CD8-positive, alpha-beta memory T cell (primary cell): ENCODE measurements at places on chromosomes 1 and 21. TPM values are rescaled to one million over a fixed set of nuclear protein-coding genes. Genes with fewer than 3 reads are reported as not detected.
A peak's percentile ranks its signal among the peaks of the same experiment; 100 is the strongest.

GRCh38 chr1:224058303-224058702, 55.6 kb upstream of the FBXO28 start:
- no peaks in the 10 kb centered on the region for H3K36me3 ChIP-seq
- no peak overlapping the region for H3K4me3 ChIP-seq
- no peaks in the 10 kb centered on the region for H3K27me3 ChIP-seq
- no peak for DNase-seq
- no peak overlapping the region for H3K27ac ChIP-seq

DNA sequence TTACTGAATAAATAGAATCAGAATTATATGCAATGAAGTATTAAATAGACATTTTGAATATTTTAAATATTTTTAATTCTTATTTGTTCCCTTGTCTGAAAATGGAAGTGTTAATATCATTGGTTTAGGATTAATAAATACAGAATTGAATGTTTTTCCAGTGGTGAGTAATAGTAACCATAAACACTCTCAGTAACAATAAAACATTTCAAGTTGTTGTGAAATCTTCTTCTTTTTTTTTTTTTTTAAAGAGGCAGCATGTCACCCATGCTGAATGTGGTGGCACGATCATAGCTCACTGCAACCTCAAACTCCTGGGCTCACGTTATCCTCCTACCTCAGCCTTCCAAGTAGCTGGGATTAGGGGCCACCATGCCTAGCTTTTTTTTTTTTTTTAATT, 86.2 kb upstream of the ZBTB18 start:
- H3K36me3 ChIP-seq: no peaks in the 10 kb centered on the region
- H3K4me1 ChIP-seq: no peaks in the 10 kb centered on the region
- no peak for DNase-seq

The ARHGAP29 gene
- not detected for total RNA-seq

- H3K4me3 ChIP-seq: no peak overlapping the region
- H3K27me3 ChIP-seq: no peaks in the 10 kb centered on the region
- H3K36me3 ChIP-seq: no peaks in the 10 kb centered on the region
- H3K27ac ChIP-seq: no peak overlapping the region
- no peak for DNase-seq
- peaks cover 3% of the 10 kb centered on the region for H3K4me1 ChIP-seq
Measured at GRCh38 chr1:50983219-50983802, 13.3 kb downstream of the CDKN2C start.

- H3K4me1 ChIP-seq: no peaks in the 10 kb centered on the region
- no peak overlapping the region for H3K4me3 ChIP-seq
- no peaks in the 10 kb centered on the region for H3K27me3 ChIP-seq
- H3K36me3 ChIP-seq: no peaks in the 10 kb centered on the region
Measured at GRCh38 chr1:218872026-218872425, 301.7 kb upstream of the LYPLAL1 start.

The FCGR3B gene
- total RNA-seq: not detected

The DIO1 gene
- total RNA-seq: not detected

DNA sequence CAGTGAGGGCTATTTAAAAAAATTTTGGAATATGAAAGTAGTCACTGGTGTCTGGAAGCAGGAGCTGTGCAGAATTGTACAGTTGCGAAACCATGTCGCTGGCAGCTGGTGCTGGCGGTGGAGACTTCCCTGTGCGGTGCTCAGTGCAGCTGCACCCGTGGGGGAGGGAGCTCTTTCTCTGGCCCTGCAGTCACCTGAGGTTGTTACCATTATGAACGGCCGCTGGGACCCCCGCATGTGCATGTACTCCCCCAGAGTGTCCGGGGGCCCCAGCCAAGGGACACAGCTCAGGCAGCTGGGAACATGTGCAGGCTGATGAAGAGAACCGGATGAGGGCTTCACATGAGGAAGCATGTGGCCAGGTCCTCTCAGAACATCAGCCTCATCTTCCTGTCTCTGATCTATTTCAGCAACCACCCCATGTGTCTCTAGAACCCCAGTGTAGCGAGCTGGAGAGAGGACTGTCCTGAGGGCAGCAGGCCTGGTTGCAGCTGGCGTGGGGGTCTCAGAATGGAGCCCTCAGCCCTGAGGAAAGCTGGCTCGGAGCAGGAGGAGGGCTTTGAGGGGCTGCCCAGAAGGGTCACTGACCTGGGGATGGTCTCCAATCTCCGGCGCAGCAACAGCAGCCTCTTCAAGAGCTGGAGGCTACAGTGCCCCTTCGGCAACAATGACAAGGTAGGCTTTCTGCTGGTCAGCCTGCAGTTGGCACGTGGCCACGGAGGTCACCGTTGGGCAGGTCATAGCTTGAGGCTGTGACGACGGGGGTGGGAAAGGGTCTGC, at the start of gene TRPM2:
TSS of gene TRPM2 (plus strand) at position 431 of the 780 bp plus-strand sequence. CDS start at position 511, 80 bp downstream.
- no peak for DNase-seq
- peaks cover 4% of the 10 kb centered on the region for H3K27me3 ChIP-seq
- H3K27ac ChIP-seq: no peak within 1 kb of the TSS
- H3K36me3 ChIP-seq: no peaks in the 10 kb centered on the region

DNA sequence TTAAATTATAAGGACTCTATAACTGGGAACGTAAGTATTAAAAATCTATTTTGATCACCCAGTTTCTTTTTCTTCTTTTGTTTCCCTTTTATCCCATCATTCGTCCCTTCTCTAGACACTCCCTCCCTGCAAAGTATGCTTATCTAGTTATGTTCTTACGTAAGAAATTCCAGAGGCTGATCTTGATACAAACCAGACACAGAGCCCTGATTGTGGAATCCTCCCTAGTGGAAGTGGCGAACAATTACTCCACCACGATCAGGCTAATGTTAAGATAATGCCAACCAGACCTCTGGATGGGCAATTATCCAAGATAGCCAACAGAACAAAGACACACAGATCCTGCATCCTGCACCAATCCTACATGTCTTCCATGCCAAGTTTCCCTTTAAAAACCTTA, 1557.4 kb downstream of the PLA2G4A start:
- H3K27ac ChIP-seq: no peak overlapping the region
- H3K36me3 ChIP-seq: no peaks in the 10 kb centered on the region
- H3K4me3 ChIP-seq: no peak overlapping the region
- H3K27me3 ChIP-seq: no peaks in the 10 kb centered on the region
- H3K4me1 ChIP-seq: no peaks in the 10 kb centered on the region

DNA sequence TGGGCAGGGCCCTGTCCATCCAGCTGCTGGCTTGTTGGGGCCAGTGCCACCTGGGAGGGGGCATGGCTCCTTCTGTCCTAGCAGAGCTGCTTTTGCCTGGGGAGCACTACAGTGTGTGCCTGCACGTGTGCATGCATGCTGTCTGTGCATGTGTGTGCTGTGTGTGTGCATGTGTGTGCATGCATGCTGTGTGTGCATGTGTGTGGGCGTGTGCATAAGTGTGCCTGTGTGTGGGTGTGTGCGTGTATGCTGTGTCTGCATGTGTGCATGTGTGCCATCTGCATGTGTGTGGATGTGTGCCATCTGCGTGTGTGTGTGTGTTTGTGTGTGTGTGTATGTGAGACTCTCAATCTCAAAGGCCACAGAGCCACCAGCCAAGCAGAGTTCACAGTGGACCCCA, 8.3 kb upstream of the PRKCZ start:
- H3K27me3 ChIP-seq: no peaks in the 10 kb centered on the region
- DNase-seq: no peak

GRCh38 chr21:32549440-32549839, 35.9 kb downstream of the TCP10L start:
- H3K36me3 ChIP-seq: no peaks in the 10 kb centered on the region
- H3K4me1 ChIP-seq: no peaks in the 10 kb centered on the region
- H3K27ac ChIP-seq: no peak overlapping the region

The CELA3A gene
- total RNA-seq: not detected

The TNFSF4 gene
- 27.7 TPM for total RNA-seq

The SNRPE gene
- total RNA-seq: 421 TPM

- H3K27me3 ChIP-seq: no peaks in the 10 kb centered on the region
- H3K4me1 ChIP-seq: peaks cover 47% of the 10 kb centered on the region
- DNase-seq: no peak
- H3K36me3 ChIP-seq: peaks cover 33% of the 10 kb centered on the region
Measured at GRCh38 chr1:28507247-28507645, 1.4 kb downstream of the RCC1 start.

The NBPF9 gene
- 12.6 TPM for total RNA-seq

DNA sequence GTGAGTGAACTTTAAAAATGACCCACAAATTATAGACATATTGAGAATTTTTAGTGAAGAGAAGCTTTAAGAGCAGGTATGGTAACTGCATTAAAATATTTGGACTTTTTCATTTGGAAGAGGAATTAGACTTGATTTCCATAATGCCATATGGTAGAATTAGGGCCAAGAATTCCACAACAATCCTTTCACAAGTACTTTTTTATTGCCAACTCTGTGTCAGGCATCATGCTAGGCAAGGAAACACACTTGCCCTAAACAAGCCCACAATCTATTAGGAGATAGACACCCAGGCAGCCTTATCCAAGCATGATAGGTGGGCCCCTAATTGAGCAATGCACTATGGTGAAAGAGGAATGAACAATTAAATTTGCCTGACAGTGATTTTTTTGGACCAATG, 353.0 kb downstream of the TGFB2 start:
- no peak overlapping the region for H3K27ac ChIP-seq
- H3K4me3 ChIP-seq: no peak overlapping the region
- H3K27me3 ChIP-seq: no peaks in the 10 kb centered on the region
- H3K4me1 ChIP-seq: no peaks in the 10 kb centered on the region
- no peak for DNase-seq

GRCh38 chr1:230866171-230867070, 1.9 kb downstream of the C1orf198 start:
- H3K4me3 ChIP-seq: no peak overlapping the region
- no peaks in the 10 kb centered on the region for H3K27me3 ChIP-seq
- H3K36me3 ChIP-seq: no peaks in the 10 kb centered on the region
- H3K4me1 ChIP-seq: peaks cover 13% of the 10 kb centered on the region
- H3K27ac ChIP-seq: no peak overlapping the region
- DNase-seq: no peak

The GBP7 gene
- 0.13 TPM for total RNA-seq

DNA sequence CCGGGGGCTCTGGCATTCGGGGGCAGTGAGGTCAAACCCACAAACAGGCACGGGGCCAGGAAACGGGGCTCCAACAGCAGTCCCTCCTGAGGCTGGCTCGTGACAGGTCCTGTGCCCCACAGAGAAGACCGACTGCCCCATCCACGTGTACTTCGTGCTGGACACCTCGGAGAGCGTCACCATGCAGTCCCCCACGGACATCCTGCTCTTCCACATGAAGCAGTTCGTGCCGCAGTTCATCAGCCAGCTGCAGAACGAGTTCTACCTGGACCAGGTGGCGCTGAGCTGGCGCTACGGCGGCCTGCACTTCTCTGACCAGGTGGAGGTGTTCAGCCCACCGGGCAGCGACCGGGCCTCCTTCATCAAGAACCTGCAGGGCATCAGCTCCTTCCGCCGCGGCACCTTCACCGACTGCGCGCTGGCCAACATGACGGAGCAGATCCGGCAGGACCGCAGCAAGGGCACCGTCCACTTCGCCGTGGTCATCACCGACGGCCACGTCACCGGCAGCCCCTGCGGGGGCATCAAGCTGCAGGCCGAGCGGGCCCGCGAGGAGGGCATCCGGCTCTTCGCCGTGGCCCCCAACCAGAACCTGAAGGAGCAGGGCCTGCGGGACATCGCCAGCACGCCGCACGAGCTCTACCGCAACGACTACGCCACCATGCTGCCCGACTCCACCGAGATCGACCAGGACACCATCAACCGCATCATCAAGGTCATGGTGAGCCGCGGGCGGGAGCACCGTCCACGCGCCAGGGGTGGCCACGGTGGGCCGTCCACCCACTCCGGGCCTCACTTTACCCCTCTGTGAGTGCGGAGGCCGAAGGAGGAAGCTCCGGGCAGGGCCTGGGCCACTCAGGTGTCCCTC, 14.2 kb downstream of the COL6A2 start:
- no peak overlapping the region for H3K4me3 ChIP-seq
- no peaks in the 10 kb centered on the region for H3K27me3 ChIP-seq
- H3K4me1 ChIP-seq: no peaks in the 10 kb centered on the region
- H3K27ac ChIP-seq: no peak overlapping the region
- H3K36me3 ChIP-seq: no peaks in the 10 kb centered on the region
- DNase-seq: no peak

GRCh38 chr1:169595764-169596711, 9.8 kb upstream of the F5 start:
- DNase-seq: no peak
- no peak overlapping the region for H3K4me3 ChIP-seq
- H3K36me3 ChIP-seq: no peaks in the 10 kb centered on the region
- H3K27me3 ChIP-seq: no peaks in the 10 kb centered on the region

DNA sequence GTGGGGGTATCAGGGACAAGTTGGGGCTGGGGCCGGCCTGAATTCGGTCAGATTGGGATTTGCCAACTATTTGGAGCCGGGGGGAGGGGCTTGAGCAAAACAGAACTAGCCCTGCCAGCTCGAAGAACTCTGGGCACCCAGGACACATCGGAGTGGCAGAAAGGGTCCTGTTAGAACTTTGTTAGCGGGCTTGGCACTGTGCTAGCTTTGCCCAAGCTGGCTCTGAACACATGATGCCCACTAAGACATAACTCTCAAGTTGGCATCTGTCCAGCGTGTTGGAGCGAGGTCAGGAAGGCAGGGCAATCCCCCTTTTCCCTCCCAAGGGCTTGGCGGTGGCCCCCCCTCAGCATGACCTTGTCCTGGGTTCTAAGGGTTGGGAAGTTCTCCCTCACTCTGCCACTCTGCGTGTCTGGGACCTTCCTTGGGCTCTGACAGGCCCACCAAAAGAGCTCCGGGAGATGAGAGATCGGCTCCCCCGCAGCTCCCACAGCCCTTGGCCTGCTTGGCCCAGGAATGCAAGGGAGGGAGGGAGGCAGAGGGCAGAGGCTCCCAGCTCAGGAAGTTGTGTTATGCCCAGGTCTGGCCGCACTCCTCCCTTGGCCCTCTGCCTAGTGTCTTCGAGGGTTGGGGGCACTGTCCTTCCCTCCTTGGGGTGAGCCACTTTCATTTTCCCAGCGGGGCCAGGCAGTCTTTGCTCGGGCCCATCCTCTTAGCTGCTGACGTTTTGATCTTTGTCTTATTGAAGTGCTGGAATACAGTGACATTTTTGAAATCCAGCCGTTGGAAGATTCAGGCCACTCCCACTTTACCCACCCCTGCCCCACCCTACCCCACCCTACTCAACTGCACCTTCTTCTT, 1.2 kb downstream of the LMNA start:
- peak overlapping the region; percentile 77 for H3K4me3 ChIP-seq
- H3K27me3 ChIP-seq: peaks cover 3% of the 10 kb centered on the region

DNA sequence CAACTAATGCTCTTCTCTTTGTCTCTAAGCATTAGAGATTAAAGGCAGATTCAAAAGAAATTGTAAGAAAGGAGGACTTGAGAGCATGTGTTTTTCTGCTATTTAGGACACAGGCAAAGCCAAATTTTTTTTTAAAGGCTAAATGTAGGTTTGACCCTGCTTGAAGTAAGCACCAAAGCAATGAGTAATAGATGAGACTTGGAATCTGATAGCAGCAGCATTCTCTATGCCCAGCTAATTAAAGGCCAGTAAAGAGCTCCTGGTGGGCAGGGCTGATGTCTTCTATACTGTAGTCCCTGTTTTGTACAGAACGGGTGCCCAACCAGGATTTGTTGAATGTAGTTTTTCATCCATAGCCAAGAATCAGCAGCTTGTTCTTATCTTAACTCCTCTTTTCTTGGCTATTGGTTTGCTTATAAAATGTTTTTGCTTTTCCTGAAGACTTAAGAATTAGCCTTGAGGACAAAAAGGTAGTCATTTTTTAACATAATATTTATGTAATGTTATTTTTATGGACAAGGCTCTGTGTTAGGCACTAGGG, 179.6 kb downstream of the LMO4 start:
- H3K4me3 ChIP-seq: no peak overlapping the region
- no peak overlapping the region for H3K27ac ChIP-seq
- DNase-seq: no peak
- no peaks in the 10 kb centered on the region for H3K27me3 ChIP-seq
- no peaks in the 10 kb centered on the region for H3K36me3 ChIP-seq

The OR6Y1 gene
- not detected for total RNA-seq
